ENCODE measurements at places on chromosomes 11 and 22.

- no peak for DNase-seq
Measured at GRCh38 chr11:118417801-118418200, 16.4 kb downstream of the ATP5MG start.

DNA sequence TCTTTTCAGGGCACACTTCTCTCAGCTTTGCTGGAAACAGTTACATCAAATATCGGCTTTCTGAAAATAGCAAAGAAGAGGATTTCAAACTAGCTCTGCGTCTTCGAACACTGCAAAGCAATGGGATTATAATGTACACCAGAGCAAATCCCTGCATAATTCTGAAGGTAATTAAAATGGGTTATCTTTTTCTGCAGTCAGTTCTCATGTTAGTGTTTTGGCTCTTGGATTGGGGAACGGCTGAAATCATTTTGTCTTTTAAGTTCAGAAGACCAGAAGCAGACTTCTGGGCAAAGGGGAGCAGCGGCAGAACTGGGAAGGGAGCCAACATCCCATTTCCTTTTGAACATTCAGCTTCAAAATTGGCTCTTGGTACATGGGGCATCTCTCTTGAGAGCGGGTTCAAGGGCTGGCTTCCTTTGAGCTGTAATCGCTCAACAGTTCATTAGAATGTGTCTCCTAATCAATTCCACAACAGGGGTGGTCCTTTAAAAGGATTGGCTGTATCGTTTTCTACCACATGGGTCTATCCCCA, 110.2 kb upstream of the MTNR1B start:
- no peak for DNase-seq

- DNase-seq = no peak
Measured at GRCh38 chr11:36309779-36310178, 13.7 kb downstream of the PRR5L start.

DNA sequence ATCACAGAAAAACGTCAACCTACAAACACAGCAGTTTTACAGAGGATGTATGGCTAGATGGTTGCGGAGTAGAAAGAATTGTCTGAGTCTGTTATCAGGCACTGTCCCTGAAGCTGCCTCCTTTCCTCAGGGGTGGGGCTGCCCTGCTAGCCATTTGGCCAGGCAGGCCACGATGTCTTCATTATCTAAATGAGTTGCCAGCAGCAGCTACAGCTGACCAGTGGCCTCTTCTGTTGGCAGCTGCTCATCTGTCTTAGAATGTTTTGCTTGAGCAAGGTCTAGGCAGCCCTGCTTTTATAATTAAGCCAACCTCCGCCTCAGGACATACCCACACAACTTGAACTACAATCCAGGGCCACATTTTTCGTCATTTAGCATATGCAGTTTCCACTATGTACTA, 17.5 kb downstream of the SLC6A5 start:
- no peak for DNase-seq

GRCh38 chr22:32444068-32444467, 20.2 kb downstream of the BPIFC start:
- DNase-seq = no peak

DNA sequence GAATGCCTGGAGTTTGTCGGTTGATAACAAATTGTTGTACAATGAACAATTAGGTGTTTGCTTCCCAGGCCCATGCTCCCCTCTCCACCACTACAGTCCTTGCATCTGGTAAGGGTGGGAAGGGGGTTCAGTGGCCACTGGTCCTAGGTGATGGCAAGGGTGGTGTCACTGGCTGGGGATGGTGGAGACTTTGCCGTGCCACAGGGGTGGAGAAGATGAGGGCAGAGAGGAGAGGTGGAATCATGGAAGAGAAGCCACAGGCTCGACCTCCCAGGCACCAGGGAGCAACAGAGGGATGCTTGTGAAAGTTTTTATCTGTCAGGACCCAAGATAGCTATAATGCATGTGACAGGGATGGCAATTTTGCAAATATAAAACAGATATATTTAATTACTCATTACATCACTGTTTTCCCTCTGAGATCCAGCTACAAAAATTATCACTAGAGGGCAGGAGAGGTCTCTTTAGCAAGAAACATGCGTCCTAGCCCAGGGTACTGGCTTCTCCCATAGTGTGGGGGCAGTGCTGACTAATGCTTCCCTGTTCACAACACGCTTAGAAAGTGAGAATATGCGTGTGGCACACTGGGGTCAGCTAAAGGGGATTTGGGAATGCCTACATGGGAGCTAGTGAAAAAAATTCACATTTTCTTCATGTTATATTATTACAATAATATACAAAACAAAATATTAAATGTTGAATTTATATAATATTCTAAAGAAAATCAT, 49.0 kb upstream of the AMPD3 start:
- DNase-seq = peak; percentile 51

DNA sequence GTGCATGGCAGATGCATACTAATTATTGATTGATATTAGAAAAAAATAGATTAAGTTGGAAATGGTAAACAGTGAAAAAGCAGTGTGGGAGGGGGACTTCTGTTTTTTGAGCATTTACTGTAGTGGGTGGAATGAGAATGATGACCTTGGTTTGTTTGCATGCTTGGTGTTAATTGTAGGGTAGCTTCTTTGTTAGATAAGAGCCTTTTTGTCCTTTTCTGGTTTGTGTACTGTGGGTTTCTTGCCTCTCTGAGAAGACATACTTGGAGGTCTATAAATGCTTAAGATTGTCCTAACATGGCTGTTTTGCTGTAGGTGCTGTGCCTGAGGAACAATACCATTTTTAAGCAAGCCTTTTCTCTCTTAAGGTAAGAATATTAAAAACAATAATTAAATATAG, 17.0 kb downstream of the MRPL48 start:
- no peak for DNase-seq

DNA sequence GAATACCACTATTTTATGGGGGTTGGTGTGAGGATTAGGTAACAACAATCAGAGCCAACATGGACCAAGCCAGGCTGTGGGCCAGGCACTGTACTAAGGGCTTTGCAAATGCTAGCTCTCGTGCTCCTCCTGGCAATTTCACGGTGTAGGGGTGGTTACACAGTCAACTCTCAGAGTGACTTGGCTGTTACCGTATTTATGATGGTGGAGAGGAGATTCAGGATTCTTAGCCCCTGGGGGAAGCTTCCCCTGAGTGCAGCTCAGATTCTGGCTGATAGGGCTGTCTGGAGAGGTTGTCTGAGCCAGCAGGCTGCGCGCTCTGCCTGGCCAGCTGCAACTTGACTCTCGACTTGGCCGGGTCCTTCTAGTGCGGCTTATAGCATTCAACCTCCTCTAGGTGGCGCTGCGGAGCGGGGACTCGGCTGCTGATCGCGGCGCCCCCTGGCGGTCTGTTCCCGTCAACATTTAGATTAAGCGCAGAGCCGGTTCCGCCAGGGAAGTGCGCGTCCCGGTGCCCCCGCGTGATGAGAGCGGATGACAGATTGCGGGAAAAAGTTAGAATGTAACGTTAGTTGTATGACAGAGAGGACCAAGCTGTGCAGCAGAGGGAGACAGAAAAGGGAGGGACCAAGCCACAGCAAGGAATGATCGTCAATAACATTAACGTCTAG, 4.5 kb upstream of the NCF4 start:
- peak; percentile 88 for DNase-seq

DNA sequence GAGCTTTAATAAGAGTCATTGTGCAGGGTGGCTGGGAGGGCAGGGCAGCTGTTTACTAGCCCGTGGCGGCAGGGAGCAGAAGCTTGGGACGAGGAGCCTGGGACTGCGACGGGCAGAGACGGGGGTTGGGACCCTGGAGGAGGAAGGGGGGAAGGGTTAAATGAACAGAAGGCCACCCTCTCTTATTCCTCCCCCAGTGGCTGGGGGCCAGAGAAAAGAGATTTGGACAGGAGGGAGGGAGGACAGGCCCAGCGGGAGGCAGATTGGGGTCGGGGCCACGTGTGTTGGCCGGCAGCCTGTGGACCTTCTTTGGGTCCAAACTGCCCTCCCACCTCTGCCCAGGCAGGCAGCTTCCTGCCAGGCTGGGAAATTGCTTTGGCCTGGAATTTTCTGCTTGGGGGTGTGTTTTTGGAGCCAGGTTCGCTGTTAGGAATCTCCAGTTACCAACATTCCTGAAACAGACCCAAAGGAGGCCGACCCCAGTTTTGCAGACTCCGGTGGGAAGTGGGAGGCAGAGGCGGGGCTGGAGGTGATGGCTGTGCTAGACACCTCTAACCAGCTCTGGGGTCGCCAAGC, 50.2 kb downstream of the APOL3 start:
- no peak for DNase-seq

GRCh38 chr11:120689596-120690275, 178.2 kb downstream of the GRIK4 start:
- no peak for DNase-seq
